ENCODE measurements at places on chromosomes 5 and 9. TPM values are rescaled to one million over a fixed set of nuclear protein-coding genes. Genes with fewer than 3 reads are reported as not detected.

DNA sequence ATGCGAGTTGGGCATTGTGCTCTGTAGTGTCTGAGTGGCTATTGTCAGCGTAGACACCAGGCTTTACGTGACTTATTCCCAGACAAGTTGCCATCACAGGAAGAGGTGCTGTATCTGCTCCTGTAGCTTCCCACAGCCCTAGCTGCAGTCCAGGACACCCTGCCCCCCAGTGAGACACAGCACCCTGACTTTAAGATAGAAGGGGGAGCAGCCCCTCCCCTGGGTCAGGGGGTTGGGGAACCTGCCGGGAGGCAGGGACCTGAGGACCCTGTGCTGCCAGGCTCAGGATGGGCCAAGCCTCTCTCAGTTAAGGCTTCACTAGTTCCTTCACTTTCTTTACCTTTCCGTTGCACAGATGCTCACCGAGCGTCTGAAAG is 75.4 kb downstream of the NEK6 start:
- DNase-seq: no peak

DNA sequence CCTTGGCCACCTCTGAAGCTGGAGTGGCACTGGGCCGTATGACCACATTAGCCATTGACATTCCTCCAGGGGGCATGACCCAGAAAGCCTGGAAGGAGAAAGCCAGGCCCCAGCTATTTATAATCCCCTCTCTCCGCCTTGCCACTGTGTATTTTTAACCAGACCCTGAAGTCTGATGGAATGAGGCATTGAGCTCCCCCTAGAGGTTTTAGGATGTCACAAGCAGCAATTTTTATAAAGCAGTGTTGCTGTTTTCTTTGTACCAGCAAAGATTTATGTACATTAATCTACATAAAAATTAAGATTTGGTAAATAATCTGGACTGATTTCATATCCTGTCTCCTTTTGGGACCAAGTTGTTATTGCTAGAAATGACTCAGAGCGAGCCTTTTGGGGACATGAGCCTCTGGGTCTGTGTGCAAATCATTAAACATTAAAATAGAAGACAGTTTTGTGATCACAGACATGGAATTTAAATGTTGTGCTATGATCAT is 127.1 kb downstream of the TRIO start:
- DNase-seq: peak; percentile 40

- DNase-seq: no peak
These were observed 66.8 kb upstream of the IL7R start for GRCh38 chr5:35789732-35790456.

- DNase-seq: no peak
These were observed 320.1 kb downstream of the MTRR start for GRCh38 chr5:8188874-8189565.

DNA sequence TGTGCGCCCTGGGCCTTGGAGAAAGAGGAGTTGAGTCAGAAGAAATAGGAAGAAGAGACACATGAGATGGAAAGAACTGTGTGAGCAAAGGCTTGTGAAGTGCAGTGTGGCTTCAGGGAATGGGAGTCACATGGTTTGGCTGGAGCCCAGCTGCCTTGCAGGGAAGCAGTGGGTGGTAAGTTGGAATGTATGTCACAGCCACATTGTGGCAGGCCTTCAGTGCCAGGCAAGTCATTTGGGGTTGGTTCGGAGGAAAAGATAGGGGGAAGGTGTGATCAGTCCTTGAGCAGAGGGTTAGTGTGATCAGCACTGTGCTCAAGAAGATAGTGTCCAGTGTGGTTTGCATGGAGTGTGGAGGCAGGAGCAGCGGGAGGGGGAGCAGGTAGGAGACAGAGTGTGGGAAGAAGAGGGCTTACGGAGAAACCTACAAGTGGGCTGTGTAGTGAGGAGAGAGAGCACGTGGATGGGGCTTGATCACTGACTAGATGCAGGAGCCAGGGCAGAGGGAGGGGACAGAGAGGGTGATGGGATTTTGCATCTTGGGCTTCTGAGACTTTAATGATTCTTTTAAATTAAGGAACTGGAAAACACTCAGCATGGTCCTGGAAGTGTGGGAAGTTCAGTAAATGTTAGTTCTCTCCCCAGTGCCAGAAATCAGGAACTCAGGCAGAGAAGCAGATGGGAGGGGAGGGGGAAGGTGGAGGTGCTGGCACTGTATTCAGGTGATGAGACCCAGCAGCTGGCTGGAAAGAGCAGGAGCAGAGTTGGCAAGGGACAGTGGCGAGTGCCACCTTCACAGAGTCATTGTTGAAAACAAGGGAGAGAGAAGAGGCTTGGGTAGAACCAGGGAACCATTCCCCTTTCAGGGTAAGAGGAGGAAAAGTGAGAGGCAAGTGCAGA is 46.6 kb downstream of the ARHGAP26 start:
- DNase-seq: no peak

DNA sequence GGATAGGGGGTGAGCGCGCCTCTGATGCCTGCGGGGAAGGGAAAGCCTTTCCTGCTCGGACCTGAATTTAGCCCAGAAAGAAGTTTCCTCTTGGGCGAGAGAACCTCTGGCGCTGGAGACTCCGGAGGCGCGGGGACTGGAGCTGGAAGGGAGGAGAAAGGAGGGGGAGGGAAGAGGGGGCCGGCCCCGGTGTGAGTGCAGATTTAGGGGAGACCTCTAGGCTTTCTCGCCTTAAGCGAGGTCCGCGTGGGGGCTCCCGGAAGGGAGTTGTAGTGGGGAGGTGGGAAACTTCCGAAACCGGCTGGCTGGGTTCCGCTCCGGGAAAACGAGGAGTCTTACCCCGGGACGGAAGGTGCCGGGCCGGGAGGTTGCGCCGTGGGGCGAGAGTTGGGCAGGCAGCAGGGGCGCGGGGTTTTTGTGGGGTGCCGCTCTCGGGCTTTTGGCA is 1.3 kb downstream of the PCSK5 start:
- DNase-seq: no peak

DNA sequence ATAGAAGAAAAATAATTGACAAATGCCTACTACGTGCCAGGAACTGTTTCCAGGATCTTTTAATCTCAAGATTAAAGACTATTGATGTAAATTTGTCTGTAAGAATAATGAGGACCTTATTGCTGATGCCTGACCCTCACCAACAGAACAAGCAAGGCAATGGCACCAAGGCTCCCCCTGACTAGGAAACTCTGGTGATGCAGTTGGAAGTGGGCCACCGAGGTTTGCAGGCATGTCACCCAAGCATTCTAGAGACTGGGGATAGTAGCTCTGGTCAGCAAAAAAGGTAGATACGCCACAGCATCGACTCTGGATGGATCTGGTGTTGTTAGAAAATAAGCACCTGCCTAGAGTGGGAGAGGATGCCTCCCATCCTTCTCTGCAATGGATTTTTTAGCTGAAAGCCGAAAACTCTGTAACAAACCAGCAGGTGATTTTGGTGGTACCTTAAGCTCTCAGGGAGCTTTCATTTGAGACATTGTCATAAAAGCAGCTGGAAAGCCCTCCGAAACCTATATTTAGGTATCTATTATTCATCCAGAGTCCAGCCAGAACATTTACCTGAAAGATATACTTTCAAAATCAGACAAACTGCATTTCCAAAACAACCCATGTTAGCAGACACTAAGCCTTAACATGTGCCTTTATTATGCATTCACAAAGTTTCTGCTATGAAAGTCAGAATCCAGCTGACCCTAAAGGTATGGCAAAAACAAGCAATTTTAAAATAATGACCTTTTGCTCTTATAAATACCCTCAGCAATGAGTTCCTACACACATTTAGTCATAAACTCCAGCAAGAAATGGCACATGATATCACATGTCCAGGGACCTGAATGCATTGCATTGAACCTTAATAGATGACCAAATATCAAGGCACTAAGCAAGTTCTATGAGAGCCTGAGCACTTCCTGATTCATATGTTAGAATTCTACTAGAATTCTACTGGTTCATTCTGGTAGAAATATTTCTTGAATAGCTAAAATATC is 308.4 kb downstream of the PDE4D start:
- DNase-seq: peak; percentile 80

- DNase-seq: peak; percentile 30
These were observed 230.2 kb upstream of the DAPK1 start for GRCh38 chr9:87267251-87268070.

DNA sequence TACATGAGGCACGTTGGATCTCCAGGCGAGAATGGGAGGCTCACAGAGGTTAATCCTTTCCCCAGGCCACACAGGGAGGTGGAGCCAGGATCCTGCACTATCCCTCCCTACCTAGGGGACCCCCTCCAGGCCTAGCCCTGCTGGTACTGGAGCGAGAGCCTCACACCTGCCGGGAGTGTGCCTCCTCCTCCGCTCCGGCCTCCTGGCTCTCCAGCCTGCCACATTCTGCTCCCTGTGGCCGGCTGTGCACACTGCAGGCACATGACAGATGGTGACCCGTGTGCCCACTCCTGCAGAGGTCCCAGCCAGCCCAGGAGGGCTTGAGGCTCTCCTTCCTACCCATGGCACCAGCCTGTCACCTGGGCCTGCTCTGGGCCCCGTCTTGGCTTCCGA is 93.4 kb downstream of the RXRA start:
- DNase-seq: no peak

GRCh38 chr5:15137414-15137813 is 265.8 kb upstream of the ANKH start:
- no peak for DNase-seq

DNA sequence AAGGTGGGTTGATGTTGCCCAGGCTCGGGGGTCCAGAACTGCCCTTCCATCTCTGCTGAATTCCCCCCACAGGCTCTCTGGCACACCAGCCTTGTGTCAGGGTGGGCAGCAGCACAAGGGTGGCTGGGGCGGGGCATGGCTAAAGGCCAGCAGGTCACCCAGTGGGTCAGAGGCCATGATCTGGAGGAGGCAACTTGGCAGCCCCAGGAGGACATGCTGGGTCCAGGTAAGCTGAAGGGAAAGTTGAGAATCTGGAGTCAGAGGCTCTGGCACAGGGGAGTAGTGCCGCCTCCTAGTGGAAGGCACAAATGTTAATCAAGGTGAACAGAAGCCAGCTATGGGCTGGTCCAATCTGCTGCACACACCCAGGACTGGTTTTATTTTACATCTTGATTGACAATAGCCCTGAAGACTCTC is 6.2 kb downstream of the TMEM8B start:
- no peak for DNase-seq

DNA sequence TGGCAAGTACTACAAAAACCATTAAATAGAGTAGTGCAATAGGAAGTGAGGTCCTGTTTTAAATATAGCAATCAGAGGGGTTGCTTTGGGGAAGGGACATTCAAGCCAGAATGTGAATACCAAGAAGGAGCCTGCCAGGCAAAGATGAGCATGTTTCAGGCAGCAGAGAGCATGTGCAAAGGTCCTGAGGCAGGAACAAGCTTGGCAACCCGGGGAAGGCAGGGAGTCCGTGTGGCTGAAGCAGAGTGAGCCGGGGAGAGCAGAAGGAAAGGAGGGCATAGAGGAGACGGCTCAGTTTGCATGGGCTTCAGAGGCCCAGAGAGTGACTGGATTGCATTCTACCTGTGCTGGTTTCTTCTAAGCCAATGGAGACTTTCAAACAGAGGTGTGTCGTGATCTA is 22.7 kb upstream of the CPLX2 start:
- DNase-seq: no peak

GRCh38 chr9:85892401-85892800 is 48.5 kb upstream of the NAA35 start:
- no peak for DNase-seq

DNA sequence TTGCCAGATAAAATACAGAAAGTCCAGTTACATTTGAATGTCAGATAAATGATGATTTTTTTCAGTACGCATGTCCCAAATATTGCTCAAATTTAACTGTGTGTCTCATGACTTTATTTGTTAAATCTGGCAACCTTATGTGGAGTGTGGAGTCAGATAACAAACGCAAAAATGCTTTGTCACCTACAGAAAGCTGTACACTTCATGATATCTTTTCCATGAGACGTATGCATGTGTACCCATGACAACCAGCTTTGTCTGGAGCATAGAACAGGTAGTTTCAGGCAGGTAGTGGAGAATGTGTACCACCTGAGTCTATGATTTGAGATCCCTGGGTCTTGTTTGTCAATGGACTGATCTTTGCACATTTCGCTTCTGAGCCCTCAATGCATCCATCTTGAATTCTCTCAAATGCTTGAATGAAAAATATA is 105.5 kb upstream of the CPEB4 start:
- no peak for DNase-seq

DNA sequence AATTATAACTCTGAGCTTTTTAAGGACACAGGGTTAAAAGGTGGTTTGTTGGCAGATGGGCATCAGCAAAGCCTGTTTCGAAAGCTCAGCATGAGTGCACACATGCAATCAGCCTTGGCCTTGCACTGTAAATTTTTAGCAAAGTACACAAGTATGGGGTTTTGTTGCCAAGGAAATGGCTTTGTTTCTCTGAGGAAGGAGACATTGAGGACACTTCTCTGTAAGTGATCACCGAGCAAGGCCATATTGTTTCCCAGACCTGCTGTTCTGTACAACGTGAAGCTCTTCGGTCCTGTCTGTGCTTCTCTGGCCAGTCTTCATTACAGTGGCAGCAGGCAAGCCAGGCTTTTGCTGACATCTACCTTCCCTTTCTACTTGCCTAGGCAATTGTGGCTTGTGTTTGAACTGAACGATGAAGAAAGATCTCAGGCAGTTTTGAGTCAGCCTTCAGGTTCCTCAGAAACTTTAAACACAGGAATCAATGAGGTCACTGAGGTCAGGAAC is 27.9 kb upstream of the GLRX start:
- DNase-seq: no peak

- DNase-seq: no peak
These were observed 14.4 kb downstream of the GLDC start for GRCh38 chr9:6631207-6631512.

- DNase-seq: no peak
These were observed 62.2 kb upstream of the SLC12A2 start for GRCh38 chr5:128021411-128021810.

GRCh38 chr9:36154331-36154952 is 14.7 kb upstream of the CCIN start:
- no peak for DNase-seq

DNA sequence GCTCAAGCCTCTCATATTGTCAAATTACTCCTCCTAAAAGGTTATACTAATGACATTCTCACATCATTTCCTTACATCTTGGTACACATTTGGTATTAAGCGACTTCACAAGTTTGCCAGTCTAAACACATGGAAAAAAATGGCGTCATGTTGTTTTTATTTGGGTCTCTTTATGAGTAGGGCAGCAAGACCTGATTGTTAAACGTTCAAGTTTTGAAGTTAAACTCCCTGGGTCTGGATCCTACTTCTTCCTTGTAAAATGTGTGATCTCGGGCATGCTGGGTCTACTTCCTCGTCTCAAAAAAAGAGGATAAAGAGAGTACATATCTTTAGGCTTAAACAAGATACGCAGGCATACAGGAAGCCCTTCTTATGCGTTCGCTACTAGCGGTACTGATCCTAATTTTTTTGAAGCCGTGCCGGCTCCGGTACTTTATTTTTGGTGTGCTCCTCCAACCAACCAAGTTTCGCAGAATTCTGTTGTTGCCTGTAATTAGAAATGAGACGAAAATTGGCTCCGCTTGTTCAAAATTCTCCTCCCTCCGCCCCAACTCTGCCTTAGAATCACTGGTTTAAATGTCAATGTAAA is 596 bp upstream of the CDC37L1 start:
- DNase-seq: no peak

The OTULIN gene
- total RNA-seq: 17.0 TPM

The TBC1D13 gene
- total RNA-seq: 13.7 TPM

The TXN gene
- total RNA-seq: 44.9 TPM

The RGS14 gene
- 2.2 TPM for total RNA-seq

The C1QTNF3 gene
- 0.33 TPM for total RNA-seq

The SLC6A3 gene
- total RNA-seq: not detected

The SLC36A3 gene
- total RNA-seq: not detected

The IL3 gene
- not detected for total RNA-seq

The TSLP gene
- total RNA-seq: 0.58 TPM
